ENCODE measurements at places on chromosomes 6 and 20. TPM values are rescaled to one million over a fixed set of nuclear protein-coding genes. Genes with fewer than 3 reads are reported as not detected.
A peak's percentile ranks its signal among the peaks of the same experiment; 100 is the strongest.

Gene F13A1
- 28.6 TPM for total RNA-seq

Gene RAET1E
- total RNA-seq, result 3.4 TPM

Gene ZBP1
- total RNA-seq, result 11.7 TPM

DNA sequence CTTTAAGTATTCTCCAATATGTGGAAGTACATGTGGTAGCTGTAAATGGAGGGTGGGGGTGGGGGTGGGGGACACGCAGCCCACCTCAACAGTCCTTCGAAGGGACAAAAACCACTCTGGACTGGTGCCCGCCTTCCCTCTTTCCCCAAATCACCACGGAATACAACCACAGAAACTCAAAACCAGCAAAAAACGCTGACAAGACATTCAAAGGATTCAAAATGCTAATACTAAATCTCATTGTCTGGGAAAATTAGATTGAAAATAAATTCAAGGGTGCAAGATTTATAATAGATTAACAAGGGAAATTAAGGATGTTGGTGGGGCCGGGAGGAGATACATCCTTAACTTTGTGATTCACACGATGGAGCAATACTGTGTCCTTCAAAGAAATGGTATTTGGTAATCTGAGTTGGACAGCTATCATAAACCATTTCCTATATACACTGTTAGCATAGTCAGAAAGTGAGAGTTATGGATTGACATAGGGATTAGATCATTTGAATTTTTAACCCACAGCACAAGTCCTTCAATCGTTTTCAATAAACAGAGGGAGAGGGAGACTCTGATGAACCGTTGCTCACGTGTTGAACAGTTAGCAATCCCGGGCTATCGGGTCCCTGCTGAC, 766 bp upstream of the TBC1D22B start:
- no peaks in the 10 kb centered on the region for H3K27me3 ChIP-seq
- H3K4me3 ChIP-seq, result peak overlapping the region; percentile 95
- DNase-seq, result no peak
- peaks cover 29% of the 10 kb centered on the region for H3K4me1 ChIP-seq

DNA sequence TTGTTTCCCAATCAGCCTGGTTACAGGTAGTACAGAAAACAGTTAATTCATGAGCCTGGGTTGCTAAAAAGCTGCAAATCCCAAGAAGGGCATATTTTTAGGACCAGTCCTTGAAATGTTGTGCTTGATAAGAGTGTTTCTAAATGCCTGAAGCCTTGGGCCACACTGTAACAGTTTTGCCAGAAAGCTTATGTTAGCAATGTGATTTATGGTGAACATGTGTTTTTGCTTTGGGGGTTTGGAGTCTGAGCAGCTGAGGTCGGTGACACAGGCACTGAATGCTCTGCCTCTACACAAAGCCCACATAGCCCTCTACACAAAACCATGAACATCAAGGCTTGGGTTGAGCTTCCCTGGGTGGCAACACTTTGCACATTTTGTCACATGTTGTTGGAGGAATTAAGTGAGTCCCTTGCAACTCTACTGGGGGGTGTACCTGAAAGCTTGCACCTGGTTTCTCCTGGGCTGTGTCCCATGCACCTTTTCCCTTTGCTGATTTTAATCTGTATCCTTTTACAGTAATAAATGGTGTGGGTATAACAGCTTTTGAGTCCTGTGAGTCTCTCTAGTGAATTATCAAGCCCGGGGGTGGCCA, 22.2 kb downstream of the AHI1 start:
- no peak overlapping the region for H3K27ac ChIP-seq
- no peaks in the 10 kb centered on the region for H3K27me3 ChIP-seq
- no peak for DNase-seq
- peaks cover 32% of the 10 kb centered on the region for H3K36me3 ChIP-seq
- no peak overlapping the region for H3K4me3 ChIP-seq

- H3K27ac ChIP-seq, result no peak overlapping the region
- no peak for DNase-seq
- H3K27me3 ChIP-seq, result no peaks in the 10 kb centered on the region
- no peak overlapping the region for H3K4me3 ChIP-seq
Observed at GRCh38 chr6:100658486-100658885, 193.8 kb upstream of the SIM1 start.

DNA sequence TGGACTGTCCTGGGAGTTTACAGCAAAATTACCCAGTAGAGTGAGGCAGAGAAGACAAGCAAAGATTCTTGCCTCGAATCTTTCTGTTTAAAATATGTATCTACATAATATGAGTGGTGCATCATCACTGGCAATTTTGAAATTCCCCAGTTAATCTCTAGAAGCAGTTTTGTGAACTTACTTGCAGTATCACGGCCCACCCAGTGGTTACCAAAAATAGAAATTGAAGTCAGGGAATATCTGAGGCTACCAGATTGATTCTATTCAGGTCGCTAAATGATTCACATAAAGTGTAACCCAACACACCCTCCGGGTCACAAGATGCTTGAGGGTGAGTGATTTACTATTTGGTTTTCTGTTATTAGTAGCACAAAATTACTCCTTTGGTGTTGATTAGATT, 111.9 kb downstream of the PPP1R14C start:
- H3K4me3 ChIP-seq, result no peak overlapping the region
- H3K36me3 ChIP-seq, result no peaks in the 10 kb centered on the region
- DNase-seq, result no peak
- no peaks in the 10 kb centered on the region for H3K27me3 ChIP-seq
- H3K27ac ChIP-seq, result no peak overlapping the region

DNA sequence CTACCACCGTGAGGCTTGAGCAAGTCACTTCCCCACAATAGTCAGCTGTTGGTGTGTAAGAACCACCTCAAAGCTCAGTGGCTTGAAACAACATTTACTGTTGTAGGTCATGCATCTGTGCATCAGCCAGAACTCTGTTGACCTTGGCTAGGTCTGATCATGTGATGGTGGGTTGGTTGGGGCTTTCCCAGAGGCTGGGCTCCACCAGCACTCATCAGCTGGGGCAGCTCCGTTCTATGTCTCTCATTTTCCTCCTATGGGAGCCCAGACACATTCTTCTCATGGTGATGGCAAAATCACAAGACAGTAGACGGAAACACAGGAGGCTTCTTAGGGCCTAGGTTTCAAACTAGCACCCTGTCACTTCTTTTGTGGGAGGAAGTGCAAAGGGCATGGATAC, 42.8 kb upstream of the PSMF1 start:
- no peaks in the 10 kb centered on the region for H3K27me3 ChIP-seq
- no peak for DNase-seq
- H3K36me3 ChIP-seq, result no peaks in the 10 kb centered on the region
- H3K4me1 ChIP-seq, result no peaks in the 10 kb centered on the region
- no peak overlapping the region for H3K4me3 ChIP-seq

DNA sequence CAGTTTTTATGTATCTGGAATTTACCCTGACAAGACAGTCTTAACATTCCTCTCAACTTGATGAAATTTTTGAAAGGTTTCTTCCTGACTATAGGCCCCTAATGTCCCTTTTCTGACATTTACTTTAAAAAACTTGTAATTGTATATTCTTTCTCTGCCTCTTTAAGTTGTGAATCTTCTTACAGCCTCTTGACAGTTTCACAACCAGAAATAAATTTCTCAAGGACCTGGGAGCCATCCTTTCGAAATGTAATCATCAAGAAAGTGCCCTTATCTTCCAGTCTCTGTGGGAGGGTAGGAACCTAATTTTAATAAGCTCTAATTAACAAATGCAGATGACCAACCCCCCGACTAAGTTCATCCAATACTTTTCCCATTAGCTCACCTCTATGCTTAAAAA, 403.6 kb upstream of the GJE1 start:
- no peak overlapping the region for H3K4me3 ChIP-seq
- no peaks in the 10 kb centered on the region for H3K36me3 ChIP-seq
- H3K27me3 ChIP-seq, result no peaks in the 10 kb centered on the region
- no peak for DNase-seq
- H3K4me1 ChIP-seq, result no peaks in the 10 kb centered on the region
- no peak overlapping the region for H3K27ac ChIP-seq

DNA sequence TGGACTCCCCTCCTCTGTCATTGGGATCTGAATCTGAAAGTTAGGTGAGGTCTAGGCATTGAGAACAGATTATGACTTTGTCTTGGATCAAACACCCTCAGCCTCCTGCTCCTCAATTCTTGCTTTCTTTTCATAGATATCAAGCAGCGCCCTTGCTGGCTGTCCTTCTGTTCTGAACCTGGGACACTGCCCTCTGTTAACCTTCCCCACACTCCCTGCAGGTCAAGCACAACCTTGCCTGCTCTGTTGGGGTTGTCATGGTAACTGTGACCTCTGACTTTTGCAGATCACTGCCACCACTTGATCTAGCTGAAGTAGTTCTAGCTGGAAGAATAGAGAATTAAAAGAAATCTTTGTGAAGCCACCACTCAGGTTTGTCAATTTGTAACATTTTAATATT, 16.4 kb upstream of the MICA start:
- H3K27me3 ChIP-seq, result no peaks in the 10 kb centered on the region
- no peaks in the 10 kb centered on the region for H3K4me1 ChIP-seq
- no peaks in the 10 kb centered on the region for H3K36me3 ChIP-seq
- no peak overlapping the region for H3K4me3 ChIP-seq
- DNase-seq, result no peak

- no peak overlapping the region for H3K4me3 ChIP-seq
- H3K4me1 ChIP-seq, result no peaks in the 10 kb centered on the region
- H3K27me3 ChIP-seq, result no peaks in the 10 kb centered on the region
- DNase-seq, result no peak
Observed at GRCh38 chr6:90397047-90397446, 100.4 kb upstream of the BACH2 start.
